ENCODE measurements at places on chromosomes 7 and 10. TPM values are rescaled to one million over a fixed set of nuclear protein-coding genes. Genes with fewer than 3 reads are reported as not detected.

DNA sequence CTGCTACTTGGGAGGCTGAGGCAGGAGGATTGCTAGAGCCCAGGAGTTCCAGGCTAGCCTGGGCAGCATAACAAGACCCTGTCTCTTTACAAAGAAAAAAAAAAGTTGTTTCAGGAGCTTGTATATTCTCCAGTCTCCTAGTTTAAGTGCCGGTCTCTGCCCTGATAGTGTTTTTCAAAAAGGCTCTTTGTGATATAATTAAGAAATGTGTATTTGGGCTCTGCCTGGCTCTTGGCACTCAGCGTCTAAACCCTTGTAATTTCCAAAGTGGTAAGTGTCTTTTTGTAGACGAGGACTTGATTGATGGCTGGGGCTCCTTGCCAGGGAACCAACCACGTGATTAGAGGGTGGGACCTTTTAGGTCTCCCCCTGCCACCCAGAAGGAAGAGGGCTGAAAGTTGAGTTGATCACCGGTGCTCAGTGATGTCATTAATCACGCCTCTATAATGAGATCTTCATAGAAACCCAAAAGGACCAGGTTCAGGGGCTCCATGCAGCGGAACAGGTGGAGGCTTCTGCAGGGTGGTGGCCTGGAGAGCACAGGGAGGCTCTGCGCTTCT lies 4.4 kb downstream of the EIF3B start:
- no peak for DNase-seq

GRCh38 chr7:18320422-18320821 lies 175.1 kb upstream of the HDAC9 start:
- DNase-seq: no peak

GRCh38 chr10:14573666-14574261 lies 200.9 kb downstream of the FAM107B start:
- no peak for DNase-seq

The HOXA9 gene
- polyA plus RNA-seq: not detected

The ANKRD1 gene
- not detected for polyA plus RNA-seq

The SPDYE2 gene
- 0.07 TPM for polyA plus RNA-seq

All from B cell (primary cell).